ENCODE measurements at places on chromosomes 4 and X. TPM values are rescaled to one million over a fixed set of nuclear protein-coding genes. Genes with fewer than 3 reads are reported as not detected.

The ARHGAP6 gene
- polyA plus RNA-seq, result 6.9 TPM

The CMC4 gene
- polyA plus RNA-seq, result 22.8 TPM

The MAOB gene
- polyA plus RNA-seq, result 13.6 TPM

The SUPT20HL2 gene
- polyA plus RNA-seq, result not detected

The TMEM187 gene
- polyA plus RNA-seq, result 7.0 TPM

The YIPF7 gene
- polyA plus RNA-seq, result not detected

The ADH1B gene
- 69.3 TPM for polyA plus RNA-seq

The CFAP299 gene
- polyA plus RNA-seq, result not detected

The DDX53 gene
- polyA plus RNA-seq, result not detected

The NPNT gene
- 25.7 TPM for polyA plus RNA-seq

The SPANXD gene
- polyA plus RNA-seq, result not detected

The FMR1NB gene
- polyA plus RNA-seq, result not detected

The UCHL1 gene
- 23.2 TPM for polyA plus RNA-seq

The SULT1E1 gene
- polyA plus RNA-seq, result 0.68 TPM

The NWD2 gene
- polyA plus RNA-seq, result not detected

The LNX1 gene
- 8.3 TPM for polyA plus RNA-seq

The ANKRD50 gene
- polyA plus RNA-seq, result 3.4 TPM

The STPG2 gene
- 0.05 TPM for polyA plus RNA-seq

The NPY2R gene
- not detected for polyA plus RNA-seq

The GYPA gene
- not detected for polyA plus RNA-seq

The ETDB gene
- not detected for polyA plus RNA-seq

The F9 gene
- not detected for polyA plus RNA-seq

The MAOA gene
- polyA plus RNA-seq, result 63.3 TPM

The BLOC1S4 gene
- polyA plus RNA-seq, result 13.1 TPM

The GLRA2 gene
- not detected for polyA plus RNA-seq

The AMOT gene
- 1.6 TPM for polyA plus RNA-seq
